ENCODE measurements at places on chromosomes 6 and 20.

GRCh38 chr6:154161689-154162088 is 122.6 kb downstream of the OPRM1 start:
- no peak for DNase-seq

DNA sequence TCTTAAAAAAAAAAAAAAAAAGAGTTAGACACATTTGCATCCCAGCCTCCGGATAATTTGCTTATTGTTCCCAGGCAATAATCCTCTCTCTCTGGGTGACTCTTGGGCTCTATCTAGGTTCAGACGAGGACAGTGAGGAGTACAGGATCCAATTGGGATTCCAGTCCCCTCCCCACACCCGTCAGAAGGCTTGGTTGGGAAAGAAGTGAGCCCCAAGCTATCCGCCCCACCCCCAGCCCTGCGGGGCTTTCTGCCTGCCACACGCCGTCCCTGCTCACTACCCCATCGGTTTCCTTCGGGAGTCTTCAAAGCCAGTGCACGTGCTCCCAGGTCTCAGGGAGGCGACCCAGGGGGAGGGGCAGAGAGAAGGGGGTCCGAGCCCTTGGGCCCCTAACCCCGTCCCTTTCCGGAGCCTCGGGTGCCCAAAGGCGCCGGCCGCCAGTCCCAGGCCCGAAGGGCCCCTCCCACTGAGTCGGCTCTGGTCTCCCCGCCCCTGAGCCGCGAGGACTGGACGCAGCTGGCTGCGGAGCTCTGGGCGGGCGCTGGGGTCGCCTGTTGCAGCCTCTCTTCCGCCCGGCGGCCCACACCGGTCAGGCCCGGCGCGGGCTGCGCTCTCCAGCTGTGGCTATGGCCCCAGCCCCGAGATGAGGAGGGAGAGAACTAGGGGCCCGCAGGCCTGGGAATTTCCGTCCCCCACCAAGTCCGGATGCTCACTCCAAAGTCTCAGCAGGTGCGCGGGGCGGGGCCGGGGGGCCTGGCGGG is 2.5 kb downstream of the MYMX start:
- peak; percentile 32 for DNase-seq

DNA sequence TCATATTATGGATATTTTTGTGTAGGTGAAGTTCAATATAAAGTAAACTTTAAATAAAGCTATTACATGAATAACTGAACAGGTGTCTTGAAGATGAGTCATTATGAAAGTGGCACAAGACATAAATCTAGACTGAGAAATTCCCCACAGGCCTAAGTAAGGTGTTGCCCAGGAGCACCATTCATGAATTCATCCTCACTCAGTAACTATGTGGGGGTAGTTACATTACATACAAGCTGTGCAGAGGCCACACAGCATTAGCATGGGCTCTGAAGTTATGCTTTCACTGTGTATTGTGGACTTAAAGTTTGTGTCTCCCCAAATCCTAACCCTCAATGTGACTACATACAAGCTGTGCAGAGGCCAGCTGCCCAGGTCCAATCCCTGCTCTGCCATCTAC is 65.9 kb downstream of the BCAS1 start:
- no peak for DNase-seq

DNA sequence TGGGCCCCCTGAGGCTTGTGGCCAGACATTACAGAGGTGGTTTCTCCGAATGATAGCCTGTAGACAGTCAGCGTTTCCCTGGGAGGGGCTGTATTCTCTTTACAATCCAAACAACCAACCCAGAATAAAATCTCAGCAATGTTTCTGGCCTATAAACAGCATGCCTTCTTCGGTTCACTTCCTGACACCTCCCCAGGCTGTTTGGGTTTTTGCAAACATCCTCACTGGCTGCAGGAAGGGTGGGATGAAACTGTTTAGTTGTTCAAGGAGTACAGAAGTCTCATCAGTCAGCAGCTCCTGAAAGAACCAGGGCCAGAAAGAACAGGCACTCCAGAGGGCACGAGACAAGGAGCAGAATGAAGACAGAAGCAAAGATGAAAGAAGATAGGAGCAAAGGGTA is 350.0 kb downstream of the QKI start:
- DNase-seq, result peak; percentile 65

DNA sequence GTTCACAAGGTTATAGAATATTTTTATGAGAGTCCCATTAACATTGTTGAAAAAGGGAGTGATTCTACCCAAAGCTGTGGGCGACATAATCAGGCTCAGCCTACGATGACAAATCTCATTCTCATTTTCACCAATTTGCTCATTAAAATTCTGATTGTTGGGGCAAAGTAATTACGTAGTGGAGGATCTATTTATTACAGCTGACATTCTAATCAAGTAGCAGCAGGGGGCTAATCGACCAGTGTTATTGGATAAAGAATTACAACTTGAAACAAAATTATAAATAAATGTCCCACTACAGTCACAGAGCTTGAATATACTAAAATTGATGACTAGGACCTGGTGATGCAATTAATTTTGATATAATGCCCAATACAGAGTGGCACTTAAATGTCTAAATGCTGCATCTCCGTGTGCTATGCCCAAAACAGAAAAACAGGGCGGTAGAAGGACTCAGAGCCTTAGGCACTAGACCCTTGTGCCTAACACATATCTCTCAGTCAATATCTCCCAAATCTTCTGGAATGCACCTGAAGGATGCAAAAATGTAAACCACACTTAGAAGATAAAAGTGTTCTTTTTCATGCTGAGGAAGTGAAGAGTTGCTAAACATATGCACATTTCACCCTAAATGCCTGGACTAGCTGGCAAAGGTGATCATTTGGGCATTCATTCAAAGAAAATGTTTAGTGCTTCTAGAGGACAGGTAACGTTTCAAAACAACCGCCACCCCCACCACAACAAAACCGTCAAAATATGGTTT is 88.3 kb downstream of the CD24 start:
- DNase-seq, result no peak

GRCh38 chr20:49894073-49894470 is 21.3 kb downstream of the SPATA2 start:
- no peak for DNase-seq

GRCh38 chr20:11261533-11262000 is 587.8 kb upstream of the JAG1 start:
- peak; percentile 93 for DNase-seq

All from fibroblast of skin of scalp (primary cell).